ENCODE measurements at places on chromosomes 5 and 9. TPM values are rescaled to one million over a fixed set of nuclear protein-coding genes. Genes with fewer than 3 reads are reported as not detected.

The FLT4 gene
- total RNA-seq, result 7.0 TPM

The SH3RF2 gene
- 45.9 TPM for total RNA-seq

The CARTPT gene
- not detected for total RNA-seq

The MARVELD2 gene
- total RNA-seq, result 10.7 TPM

The SPINK4 gene
- not detected for total RNA-seq

The PARP8 gene
- total RNA-seq, result 54.2 TPM

The IFNA8 gene
- total RNA-seq, result not detected

The CREBRF gene
- 42.3 TPM for total RNA-seq

GRCh38 chr9:88782931-88783710 lies 208.1 kb upstream of the S1PR3 start:
- DNase-seq, result no peak

DNA sequence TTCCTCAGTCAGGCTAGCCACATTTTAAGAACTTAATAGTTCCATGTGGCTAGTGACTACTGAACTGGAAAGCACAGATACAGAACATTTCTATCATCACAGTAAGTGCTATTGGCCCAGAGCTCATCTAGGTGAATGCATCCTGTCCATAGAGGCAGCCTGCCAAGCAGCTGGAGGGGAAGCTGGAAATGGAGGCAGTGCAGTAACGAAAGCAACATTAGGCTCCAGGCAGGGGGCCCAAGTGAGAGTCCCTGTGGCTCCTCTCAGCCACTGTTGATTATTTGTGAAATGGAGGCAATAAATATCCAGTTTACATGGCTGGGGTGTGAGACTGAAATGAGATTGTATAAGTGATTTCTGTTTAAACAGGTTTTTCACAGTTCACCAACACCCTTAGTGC lies 227.2 kb upstream of the KLF9 start:
- DNase-seq, result peak; percentile 44

- no peak for DNase-seq
Measured at GRCh38 chr9:127788337-127789011, 2.6 kb downstream of the CDK9 start.

GRCh38 chr9:65404232-65405006 lies 119.4 kb upstream of the FOXD4L5 start:
- DNase-seq, result no peak

- no peak for DNase-seq
Measured at GRCh38 chr5:60023255-60023654, 129.7 kb upstream of the PDE4D start.

- DNase-seq, result no peak
Measured at GRCh38 chr9:18256568-18256967, 217.4 kb upstream of the ADAMTSL1 start.

- DNase-seq, result no peak
Measured at GRCh38 chr5:172410160-172410559, 44.2 kb downstream of the SH3PXD2B start.

GRCh38 chr5:25009063-25009462 lies 364.3 kb upstream of the CDH10 start:
- no peak for DNase-seq

DNA sequence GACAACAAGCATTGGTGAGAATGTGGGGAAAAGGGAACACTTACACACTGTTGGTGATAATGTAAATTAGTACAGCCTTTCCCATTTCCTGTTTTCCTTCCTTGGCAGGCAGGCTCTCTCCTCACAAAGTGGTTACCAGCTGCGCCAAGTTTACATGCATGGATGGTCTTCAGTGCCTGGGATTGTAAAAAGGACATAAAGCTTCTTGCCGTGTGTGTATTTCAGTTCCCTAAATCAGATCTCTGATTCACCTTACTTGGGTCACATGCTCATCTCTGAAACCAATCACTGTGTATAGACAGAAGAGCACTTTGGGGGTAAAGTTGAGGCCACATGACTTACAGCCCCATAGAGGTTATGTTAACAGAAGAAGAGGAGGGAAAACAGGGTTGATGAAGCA lies 92.8 kb downstream of the CAVIN4 start:
- DNase-seq, result no peak

DNA sequence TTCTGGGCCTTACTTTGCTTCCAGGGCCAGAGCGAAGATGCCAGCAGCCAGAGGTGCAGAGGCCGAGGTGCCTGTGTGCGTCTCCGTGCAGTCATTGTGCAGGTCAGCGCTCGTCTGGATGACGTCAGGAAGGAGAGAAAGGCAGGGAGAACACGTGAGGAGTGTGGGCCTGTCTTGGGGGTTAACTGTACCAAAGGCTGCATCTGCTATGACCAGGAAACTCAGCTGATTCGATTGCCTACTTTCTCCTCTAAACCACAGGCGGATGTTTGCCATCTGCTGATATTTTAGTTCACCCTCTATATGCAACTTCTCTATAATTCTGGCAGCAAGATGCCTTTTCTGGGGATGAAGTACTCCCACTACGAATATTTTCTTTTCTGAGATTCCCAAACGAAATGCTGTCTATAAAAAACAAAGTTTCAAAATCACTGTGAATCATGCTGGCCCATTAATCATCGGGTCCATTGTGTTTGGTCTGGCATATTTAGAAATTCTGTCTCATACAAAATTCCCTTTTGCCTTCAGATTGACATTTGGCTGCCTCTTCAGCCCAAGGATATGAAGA lies 24.8 kb downstream of the PCSK1 start:
- DNase-seq, result no peak

- no peak for DNase-seq
Measured at GRCh38 chr5:147349241-147349640, 114.4 kb downstream of the STK32A start.

DNA sequence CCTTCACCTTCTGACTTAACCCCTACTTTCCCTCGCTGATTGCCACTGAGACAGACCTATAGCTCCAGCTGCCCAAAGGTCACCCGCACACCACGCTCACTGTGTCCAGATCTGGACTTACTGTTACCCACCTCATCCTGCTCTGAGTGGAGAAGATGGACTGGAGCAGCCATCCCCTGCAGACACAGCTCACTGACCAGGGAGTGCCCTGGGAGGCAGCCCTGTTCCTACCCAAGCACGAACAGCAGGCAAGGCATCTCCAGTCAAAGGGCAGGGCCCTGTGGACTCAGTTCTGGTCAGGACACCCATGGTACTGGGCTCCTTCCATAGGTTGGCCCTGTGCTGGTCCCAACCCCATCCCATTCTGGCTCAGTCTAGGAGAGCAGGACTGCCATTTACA lies 9.5 kb upstream of the BARX1 start:
- peak; percentile 14 for DNase-seq

DNA sequence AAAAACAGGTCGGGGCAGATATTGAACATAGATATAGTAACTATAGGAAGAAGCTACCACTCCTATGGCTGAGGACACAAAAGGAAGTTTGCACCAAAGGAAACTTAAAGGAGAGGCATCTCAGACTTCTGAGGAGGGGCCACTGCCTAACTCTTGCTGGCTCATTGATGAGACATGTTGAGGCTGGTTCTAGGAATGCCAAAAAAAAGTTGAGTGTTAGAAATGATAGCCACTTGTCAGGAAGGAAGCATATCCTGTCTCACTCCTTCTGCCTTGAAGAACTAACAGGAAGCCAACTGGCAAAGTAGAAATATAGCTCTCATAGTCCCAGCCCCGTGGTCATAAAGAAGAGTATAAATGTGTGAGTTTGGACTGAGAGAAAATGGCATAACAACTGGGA lies 23.3 kb upstream of the STOM start:
- no peak for DNase-seq

DNA sequence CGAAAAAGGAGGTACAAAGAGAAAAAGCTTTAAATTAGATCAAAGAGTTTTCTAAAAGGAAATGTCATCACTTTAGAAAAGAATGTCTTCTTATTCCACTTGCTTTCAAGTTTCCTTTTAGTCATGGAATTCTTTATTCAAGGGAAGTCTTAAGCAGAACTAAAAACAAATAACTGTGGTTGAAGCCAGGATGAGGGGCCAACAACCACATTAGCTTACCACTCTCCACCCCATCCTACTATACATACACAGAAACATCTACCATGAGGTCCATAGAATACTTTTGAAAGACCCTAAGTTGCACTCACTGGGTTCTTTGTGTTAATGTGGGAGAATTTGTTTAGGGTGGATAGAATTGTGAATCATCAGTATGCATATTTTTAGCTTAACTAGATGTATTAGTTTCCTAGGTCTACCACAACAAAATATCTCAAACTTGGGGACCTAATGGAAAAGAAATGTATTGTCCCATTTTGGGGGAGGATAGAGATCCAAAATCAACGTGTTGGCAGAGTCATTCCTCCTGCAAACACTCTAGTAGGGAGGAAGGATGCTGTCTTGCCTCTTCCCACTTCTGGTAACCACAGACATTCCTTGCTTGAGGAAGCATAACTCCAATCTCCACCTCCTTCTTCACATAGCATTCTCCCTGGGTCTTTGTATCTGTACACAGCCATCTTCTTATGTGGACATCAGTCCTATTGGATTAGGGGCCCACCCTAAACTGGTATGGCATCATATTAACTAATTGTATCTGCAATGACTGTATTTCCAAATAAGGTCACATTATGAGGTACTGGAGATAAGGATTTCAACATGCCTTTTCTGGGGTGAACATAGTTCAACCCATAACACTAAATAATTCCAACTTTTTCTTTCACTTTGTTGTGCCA lies 239.4 kb downstream of the LURAP1L start:
- no peak for DNase-seq

DNA sequence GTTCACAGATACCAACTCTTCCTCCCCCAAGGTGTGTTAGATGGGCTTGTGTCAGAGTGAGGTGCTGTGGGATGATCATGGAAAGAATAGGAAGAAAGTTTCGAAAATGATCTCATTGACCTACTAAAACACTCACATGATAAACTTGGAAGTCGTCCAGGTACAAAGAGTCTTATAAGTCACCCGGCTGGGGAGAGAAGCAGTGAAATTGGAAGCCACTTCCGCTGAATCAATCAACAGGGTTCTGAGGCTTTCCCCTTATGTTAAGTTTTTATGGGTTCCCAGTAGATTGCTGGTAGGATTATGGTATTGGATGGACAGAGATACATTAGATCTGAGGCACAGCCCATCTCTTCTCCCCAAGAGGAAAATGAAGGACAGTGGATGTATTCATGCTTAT lies 218.8 kb upstream of the MSX2 start:
- no peak for DNase-seq

Measured in stomach (tissue), 19 donors.